ENCODE measurements at places on chromosomes 1 and 21.

GRCh38 chr1:145993618-145994390 is 2.6 kb downstream of the TXNIP start:
- DNase-seq: peak; percentile 11

- no peak for DNase-seq
Measured at GRCh38 chr1:96362623-96363022, 359.0 kb upstream of the PTBP2 start.

DNA sequence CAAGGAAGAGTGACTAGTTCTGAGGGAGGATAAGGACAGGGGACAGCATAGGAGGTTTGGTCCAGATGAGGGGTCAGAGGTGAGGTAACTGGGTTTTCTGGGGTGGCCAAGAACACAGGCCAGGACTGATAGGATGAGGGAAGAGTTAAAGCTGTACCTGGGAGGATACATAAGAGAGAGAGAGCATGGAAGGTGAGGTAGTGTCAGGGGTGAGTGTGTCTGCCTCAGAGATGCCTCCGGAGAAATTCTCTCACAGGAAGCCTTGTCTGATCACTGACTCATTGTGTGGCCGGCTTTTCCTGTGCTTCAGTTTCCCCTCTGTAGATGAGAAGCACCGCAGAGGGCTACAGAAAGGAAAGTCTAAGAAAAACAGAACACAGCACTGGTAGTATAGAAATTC is 40.2 kb downstream of the FASLG start:
- DNase-seq: peak; percentile 68

- no peak for DNase-seq
Measured at GRCh38 chr1:158203693-158204457, 23.2 kb downstream of the CD1D start.

GRCh38 chr1:29282924-29283803 is 46.8 kb downstream of the PTPRU start:
- DNase-seq: no peak

DNA sequence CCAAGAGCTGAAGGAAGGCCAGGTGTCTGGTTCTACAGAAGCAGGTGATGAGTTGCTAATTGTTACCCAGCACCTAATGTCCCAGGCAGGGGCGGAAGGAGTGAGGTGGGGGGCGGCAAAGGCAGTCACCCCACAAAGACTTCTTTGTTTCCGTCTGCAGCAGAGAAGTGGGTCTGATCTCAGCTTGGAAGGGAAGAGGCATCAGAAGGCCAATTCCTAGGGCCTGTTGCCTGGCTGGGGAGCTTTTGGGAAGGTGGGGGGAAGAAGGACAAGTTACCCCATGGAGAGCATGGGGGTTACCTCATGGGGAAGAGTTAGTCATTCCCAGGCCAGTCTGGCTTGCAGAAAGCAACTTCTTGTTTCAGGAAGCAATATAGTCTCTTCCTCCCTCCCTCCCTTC is 10.9 kb downstream of the IGSF21 start:
- no peak for DNase-seq

- DNase-seq: no peak
Measured at GRCh38 chr1:119266386-119266785, 102.2 kb upstream of the HAO2 start.

- no peak for DNase-seq
Measured at GRCh38 chr1:48077795-48078222, 80.6 kb upstream of the TRABD2B start.

GRCh38 chr1:73517603-73518191 is 680.3 kb downstream of the LRRIQ3 start:
- no peak for DNase-seq

DNA sequence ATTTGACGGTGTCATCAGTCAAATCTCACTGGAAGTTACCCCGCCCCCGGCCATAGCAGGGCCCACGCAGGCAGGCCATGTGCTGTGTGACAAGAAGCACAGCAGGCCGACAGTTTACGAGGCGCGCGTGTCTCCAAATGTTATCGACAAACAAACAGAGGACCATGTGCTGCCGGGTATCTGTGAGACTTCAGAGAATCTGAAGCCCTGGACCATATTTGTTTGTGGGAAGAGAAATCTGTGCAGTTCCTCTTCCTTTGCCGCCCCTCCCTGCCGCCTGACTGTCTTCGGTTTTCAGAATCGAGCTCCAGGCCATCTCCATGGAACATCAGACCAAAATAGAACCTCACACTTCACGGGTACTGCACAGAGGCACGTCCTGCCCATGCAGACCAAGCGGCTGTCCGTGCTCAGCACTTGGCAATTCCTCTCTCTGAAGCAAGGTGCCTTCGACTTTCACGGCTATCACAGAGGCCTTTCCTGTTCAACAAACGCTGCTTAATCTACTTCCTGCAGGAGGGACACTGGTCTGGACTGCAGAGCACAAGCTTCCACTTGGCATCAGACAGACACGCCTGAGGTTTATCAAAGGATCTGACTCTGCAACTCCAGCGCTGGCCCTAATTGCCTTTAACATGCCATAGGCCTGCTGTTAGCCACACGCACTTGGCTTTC is 135.7 kb upstream of the KRTAP19-8 start:
- peak; percentile 49 for DNase-seq

DNA sequence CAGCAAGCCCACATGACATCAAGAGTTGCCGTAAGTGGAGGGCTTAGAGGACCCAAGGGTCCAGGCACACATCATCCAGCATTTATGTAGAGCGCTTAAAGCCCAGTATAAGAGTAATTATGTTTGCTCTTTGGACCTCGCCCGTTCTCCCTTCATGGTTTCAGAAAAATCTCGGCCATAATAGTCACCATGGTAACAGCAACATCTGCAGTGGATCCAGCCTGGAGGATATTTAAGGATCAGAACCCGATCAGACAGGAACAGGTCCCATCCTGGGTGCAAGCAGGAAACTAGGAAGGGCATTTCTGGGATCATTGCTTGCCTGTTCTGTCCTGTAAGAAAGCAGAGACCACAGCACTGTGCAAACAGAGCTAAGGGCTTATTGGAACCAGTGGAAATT is 89.9 kb upstream of the KAZN start:
- no peak for DNase-seq

- no peak for DNase-seq
Measured at GRCh38 chr1:194568610-194569009, 1382.2 kb upstream of the B3GALT2 start.

Measured in activated T-cell treated with anti-CD3 and anti-CD28 coated beads, Interleukin-2, amount 50 U/mL, for 1 hour (primary cell).